ENCODE measurements at places on chromosomes 1 and 21. TPM values are rescaled to one million over a fixed set of nuclear protein-coding genes. Genes with fewer than 3 reads are reported as not detected.

Gene DDR2
- not detected for polyA plus RNA-seq

Gene TEKT2
- polyA plus RNA-seq = not detected

Gene FBXO42
- 22.6 TPM for polyA plus RNA-seq

Gene CELSR2
- not detected for polyA plus RNA-seq

Gene SLC22A15
- polyA plus RNA-seq = 0.13 TPM

Gene LAX1
- polyA plus RNA-seq = 4.5 TPM

Gene CHML
- polyA plus RNA-seq = 11.3 TPM

Gene FHAD1
- not detected for polyA plus RNA-seq

Gene ACTL8
- not detected for polyA plus RNA-seq

Gene CCDC185
- not detected for polyA plus RNA-seq

Gene TRMT1L
- polyA plus RNA-seq = 18.9 TPM

DNA sequence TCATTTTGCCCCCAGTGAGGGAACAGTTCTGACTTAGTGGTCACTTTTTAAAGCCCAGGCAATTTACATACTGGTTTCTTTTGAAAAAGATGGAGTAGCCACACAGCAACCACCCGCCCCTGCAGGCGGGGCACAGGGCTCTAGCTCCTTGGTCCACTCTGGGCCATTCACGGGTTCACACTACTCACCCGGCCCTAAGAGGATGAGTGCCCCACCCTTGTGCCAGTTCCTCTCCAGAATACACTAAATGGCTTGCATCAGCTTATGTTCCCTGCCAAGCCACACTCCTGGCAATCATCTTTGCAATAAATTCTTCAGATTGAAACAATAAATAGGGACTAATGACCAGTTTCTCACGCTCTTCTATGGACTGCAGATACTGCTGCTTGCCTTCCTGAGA lies 15.7 kb upstream of the ATP13A2 start:
- no peak for DNase-seq

GRCh38 chr1:182563095-182563494 lies 26.0 kb downstream of the RNASEL start:
- no peak for DNase-seq

- DNase-seq = no peak
Observed at GRCh38 chr1:229070168-229070567, 200.7 kb upstream of the RAB4A start.

GRCh38 chr1:24142546-24143534 lies at the start of gene IL22RA1:
TSS of gene IL22RA1 (minus strand) at chr1:24143140. CDS start at chr1:24143082, 58 bp downstream.
- DNase-seq = no peak

GRCh38 chr1:52706136-52706670 lies 8.1 kb upstream of the COA7 start:
- no peak for DNase-seq

GRCh38 chr21:37658121-37658816 lies 258.0 kb downstream of the KCNJ6 start:
- DNase-seq = no peak

DNA sequence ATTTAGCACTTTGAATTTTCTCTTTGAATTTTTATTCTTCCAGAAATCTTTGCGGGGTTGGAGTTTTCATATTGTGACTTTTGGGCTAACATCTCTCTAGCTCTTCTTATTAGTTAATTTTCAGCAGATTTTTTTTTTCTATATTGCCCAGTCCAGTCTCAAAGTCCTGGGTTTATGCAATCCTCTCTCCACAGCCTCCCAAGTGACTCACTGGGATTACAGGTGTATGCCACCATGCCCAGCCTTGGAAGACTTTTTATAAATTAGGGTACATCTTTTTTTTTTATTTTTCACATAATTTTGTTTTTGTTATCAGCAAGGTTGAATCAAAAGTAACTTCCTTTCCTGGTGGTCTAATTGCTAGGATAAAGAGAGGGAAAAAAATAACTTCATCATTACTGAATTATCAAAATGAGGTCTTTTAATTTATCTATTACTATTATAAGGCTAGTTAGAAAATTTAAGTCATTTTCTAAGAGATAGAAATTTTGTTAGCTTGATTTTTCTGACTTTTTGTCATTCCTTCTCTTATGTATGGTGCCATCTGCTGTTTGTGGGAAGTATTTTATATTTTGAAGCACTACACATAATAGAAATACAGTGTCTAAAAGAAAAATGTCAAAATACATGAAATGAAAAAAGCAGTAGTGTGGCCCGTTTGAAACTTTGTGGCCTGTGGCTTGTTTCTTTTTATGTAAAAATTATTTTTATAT lies 273.4 kb upstream of the CACYBP start:
- DNase-seq = no peak

DNA sequence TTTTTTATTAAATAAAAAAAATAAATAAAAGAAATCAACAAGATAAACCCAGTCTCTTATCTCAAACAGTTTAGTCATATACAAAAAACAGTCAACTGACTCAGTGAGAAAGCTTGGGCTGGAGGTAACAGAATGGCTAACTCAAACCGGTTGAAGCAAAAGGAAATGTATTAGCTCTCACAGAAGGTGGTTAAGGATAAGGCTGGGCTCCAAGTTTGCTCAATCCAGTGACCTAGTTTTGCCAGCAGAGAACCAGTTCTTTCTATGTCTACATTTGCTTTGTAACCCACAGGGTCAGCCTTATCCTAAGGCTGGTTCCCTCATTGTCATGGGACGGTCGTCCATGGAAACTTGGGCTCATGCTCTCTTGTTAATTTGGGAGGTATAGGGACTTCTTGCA lies 144.5 kb upstream of the L1TD1 start:
- DNase-seq = no peak

- DNase-seq = no peak
Observed at GRCh38 chr1:97654876-97655585, 265.8 kb downstream of the DPYD start.

DNA sequence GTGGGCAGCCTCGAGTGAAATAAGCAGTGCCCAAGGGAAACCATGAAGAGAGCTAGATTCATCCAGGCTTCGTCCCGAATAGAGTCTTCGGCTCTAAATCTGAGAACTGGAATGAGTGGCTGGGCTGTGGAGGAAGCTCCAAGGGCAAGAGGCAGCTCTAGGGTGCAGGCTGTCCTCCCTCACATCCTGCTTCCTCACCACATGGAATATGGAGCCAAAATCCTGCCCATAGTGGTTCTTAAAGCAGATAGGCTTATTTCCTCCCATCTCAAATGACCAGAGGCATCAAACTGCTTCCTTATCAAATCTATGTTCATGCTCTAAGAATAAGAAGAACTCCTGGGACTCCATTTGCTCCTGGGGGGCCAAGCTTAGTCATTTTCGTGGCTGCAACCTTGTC lies 2.5 kb downstream of the IL24 start:
- no peak for DNase-seq

GRCh38 chr1:22330092-22330759 lies 121.4 kb upstream of the ZBTB40 start:
- no peak for DNase-seq

- DNase-seq = no peak
Observed at GRCh38 chr1:18923756-18924211, 21.4 kb upstream of the ALDH4A1 start.

DNA sequence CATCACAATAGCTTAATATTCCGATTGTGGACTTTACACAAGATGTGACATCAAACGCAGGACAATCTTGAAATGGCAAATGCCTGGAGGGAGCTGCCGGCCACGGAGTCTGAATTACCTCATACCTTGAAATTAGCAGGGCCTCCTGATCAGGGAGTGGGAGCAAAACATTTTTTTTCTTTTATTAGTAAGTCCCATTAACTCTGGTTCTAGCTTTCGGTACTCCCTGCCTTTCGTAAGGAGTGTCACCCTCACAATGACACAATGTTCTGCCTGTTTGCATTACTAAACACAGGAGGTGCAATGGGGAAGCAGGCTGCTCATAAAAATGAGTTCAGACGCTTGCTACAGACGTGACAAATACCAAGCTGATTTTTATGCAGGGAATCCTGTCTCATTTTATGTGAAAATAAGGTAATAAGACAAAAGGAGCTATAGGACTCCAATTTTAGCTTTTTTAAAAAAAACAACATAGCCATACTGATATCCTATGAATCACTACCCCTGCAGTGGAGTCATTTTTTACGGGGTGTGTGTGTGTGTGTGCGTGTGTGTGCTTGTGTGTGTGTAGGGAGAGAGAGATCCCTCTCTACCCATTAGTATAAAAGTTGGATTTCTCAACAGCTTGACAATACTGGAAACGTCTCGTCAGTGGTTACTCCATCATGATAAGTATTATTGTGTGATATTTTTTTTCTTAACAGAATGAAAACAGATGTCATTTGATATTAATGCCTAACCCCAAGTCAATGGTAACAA lies 205.1 kb upstream of the RUNX1 start:
- DNase-seq = no peak

GRCh38 chr1:156135930-156136871 lies 17.2 kb upstream of the SEMA4A start:
- no peak for DNase-seq

DNA sequence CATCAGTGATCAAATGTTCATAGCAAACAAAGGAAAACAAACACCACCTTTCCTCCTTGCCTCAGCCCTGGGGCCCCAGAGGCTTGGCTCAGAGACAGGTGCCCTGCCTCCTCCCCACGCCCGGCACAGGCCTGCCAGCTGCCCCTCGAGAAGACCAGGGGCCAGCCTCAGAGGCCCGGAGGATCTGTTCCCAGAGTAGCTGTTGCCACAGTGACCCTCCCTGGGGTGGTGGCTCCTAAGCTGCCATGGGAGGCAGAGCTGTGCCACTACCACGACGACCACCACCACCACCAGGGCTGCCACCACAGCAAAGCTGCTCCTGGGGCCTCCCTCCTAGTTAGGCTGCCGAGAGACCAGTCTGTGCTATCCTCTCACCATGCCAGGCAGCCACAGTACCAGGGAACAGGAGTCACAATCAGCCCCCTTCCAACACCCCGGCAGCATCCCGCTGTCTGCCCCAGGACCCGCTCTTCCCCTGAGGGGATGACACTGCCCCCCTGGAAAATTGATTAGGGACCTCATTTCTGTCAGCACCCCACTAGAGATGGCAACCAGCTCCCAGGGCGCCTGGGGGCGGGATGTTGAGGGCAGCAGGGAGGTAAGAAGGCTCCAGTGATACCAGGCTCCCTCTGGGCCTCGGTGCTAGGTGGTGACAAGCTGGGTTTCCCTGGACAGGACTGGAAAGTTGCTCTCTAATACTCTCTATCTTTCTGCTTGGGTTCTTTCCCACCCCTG lies 30.5 kb downstream of the KCNC4 start:
- DNase-seq = no peak

DNA sequence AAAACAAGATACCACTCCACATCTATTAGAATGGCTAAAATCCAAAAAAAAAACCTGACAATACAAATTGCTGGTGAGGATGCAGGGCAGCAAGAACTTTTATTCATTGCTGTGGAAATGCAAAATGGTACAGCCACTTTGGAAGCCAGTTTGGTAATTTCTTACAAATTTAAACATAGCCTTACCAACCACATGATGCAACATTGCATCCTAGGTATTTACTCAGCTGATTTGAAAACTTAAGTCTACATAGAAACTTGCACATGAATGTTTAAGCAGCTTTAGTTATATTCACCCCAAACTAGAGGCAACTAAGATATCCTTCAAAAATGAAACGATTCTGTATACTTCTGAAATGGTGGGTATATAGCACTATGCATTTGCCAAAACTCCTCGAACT lies 178.8 kb upstream of the PDE4B start:
- DNase-seq = no peak

DNA sequence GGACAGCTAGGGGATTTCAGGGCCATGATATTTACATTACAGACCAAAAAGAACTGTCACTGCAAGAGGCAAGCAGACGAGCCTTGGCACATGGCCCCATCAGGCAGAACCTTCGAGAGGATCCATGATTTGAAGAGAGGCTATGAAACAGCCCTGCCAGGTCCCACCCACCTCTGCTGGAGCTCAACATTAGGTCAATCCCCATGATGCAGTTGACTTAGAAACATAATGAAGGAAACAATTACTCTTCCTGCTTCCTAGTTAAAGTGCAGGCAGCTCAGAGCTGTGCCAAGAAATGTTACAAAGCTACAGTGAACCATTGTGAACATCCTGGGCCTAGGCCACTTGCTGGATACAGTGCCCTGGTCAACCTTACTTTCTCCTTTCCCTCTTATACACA lies 41.7 kb upstream of the PTCH2 start:
- no peak for DNase-seq

GRCh38 chr1:188496506-188496905 lies 1667.8 kb downstream of the PLA2G4A start:
- no peak for DNase-seq

GRCh38 chr1:35172022-35172421 lies 20.9 kb downstream of the SFPQ start:
- no peak for DNase-seq

GRCh38 chr1:185325413-185325812 lies 8.4 kb upstream of the IVNS1ABP start:
- DNase-seq = no peak

GRCh38 chr1:178143730-178144690 lies 50.1 kb downstream of the RASAL2 start:
- DNase-seq = no peak

- no peak for DNase-seq
Observed at GRCh38 chr1:110309139-110309538, 30.0 kb upstream of the RBM15 start.

GRCh38 chr21:14824126-14824525 lies 240.7 kb downstream of the NRIP1 start:
- DNase-seq = no peak

- no peak for DNase-seq
Observed at GRCh38 chr1:222867316-222867715, 52.5 kb downstream of the DISP1 start.

DNA sequence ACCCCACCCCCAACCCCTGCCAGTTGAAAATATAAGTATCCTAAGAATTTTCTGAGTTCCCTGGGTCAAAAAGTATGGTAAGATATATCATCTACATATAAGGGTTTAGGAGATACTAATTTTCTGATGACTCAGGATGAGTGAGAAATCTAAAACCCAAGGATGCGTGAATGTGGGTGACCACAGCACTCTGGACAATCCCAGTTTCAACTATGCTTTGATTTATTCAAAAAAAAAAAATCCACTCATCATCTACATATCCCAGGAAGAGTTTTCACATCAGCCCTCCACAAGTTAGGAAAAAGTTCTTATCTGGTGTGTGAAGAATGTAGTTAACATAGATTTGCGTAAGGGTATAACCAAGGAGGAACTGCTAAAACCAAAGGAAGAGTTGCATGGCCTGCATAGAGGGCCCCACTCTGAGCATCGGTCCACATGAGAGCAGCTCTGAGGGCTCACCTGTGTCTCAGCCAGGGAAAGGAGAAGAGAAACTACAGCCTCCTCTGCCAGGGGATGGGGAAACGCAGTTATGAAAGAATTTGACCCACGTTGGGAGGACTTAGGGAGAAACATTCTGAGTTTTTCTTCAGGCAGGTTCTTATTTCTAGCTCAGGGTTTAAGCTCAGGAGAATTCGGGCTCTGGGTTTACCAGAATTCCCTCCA lies 18.8 kb downstream of the LAMB3 start:
- no peak for DNase-seq

DNA sequence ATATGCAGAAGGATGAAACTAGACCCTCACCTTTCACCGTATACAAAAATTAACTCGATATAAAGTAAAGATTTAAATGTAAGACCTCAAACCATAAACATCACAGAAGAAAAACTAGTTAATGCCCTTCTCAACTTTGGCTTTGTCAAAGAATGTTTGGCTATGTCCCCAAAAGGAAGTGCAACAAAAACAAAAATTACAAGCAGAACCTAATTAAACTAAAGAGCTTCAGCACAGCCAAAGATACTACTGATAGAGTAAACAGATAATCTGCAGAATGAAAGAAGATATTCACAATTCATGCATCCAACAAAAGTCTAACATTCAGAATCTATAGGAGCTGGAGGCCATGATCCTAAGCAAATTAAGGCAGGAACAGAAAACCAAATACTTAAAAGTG lies 824.6 kb upstream of the NEGR1 start:
- DNase-seq = no peak
